Motor neuron (in vitro differentiated cells): ENCODE measurements at places on chromosomes 3 and 15.

DNA sequence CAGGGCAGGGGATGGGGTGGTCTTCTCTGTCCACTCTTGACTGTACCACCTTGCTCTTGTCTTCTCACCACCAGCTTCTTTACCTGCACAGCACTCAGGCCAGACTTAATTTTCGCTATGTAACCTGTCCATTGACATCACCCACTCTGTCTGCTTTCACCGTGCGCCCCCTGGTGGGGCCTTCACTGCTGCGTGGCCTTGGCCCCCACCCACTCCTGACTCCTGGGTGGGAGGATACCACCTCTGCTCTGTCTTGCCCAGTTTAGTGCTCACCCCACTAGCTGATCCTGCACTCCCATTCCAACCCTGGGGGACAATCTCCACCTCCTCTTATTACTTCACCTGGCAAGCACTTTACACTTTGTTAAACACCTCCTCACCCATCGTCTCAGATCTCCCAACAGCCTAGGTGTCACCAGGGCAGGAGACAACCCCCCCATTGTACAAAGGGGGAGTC lies 17.7 kb downstream of the PTH1R start:
- ATAC-seq = no peak

GRCh38 chr3:62318365-62318751 lies 55.0 kb downstream of the FEZF2 start:
- peak; percentile 34 for ATAC-seq

GRCh38 chr3:189605717-189606116 lies 25.5 kb upstream of the TP63 start:
- ATAC-seq = no peak

DNA sequence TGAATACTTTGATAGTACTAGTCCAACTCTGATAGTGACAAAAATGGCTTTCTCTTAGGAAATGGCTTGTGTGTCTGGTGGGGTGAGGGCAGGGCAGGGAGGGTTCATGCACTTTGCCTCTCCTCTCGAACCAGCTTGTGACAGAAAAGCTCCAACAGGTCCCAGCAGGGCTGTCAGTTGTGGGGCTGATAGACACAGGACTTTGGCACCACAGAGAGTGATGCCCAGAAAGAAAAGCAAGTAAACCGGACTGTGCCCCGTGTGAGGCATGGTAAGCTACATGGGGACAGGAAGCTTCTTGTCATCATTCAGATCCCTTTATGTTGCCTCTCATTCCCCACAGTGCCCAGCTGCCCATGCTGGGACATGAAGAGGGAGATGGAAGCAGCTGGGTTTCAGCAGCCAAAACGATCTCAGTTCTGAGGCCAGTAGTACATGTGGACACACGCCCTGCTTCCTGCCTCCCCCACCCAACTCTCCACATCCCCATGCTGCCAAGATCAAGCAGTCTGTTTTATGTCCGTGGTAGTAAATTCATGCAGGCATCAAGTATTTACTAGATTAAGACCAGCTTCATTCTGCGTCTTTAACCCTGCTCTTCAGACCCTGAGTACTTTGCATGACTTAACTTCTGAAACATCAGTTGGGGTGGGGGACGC lies 29.7 kb upstream of the LIPC start:
- ATAC-seq = peak; percentile 74
